BE2C (cell line): ENCODE measurements at places on chromosomes 7 and 10.
A peak's percentile ranks its signal among the peaks of the same experiment; 100 is the strongest.

DNA sequence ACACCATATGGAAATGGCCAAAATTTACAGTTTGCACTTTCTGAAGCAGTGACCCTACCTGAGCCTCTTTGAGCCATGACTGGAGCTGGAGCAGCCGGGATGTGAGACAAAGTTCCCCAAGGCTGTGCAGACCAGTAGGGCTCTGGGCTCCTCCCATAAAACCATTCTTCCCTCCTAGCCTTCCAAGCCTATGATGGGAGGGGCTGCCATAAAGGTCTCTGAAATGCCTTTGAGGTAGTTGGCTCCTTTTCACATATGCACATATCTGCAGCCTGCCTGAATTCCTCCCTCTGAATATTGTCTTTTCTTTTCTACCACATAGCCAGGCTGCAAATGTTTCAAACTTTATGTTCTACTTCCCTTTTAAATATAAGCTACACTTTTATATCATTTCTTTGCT lies 516.6 kb upstream of the POM121L12 start:
- no peak for DNase-seq

DNA sequence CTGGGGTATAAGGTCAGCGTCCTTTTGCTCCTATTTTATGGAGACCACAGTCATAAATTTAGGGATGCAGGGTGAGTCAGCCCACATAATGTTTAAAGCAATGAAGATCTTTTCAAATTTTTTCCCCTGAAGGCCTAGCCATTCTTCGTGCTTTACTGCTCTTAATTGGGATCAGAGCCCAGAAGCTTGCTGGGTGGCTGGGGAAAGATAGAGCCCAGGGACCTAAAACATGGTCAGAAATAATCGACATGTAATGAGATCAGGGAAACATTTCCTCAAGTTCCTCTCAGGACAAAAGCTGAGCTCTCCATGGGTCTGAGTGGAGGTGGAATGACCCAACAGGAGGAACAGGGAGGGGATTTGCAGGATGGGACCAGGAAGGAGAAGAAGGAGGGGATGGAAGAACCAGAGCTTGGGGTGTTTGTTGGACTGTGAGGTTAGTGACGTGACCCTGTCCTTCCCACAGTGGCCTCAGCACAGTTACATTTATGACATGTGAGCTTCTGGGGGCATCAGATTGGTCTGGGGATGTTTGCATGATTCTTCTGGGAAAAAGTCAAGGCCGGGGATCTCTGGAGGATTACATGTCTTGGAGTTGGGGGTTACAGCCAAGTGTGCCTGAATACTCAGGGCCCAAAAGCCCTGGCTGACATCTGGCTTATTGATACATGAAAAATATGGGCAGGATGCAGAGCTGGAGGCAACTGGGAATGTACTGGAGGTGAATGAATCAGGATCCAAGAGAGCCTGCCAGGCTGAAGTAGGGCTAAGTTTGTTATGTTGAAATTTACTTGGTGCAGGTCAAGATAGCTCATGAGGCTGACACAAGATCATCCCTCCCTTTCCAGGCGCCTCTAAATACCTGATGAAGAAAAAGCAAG lies 477.9 kb downstream of the RPS24 start:
- no peak for DNase-seq

- DNase-seq: peak; percentile 4
Measured at GRCh38 chr10:42987121-42987541, 89.7 kb upstream of the RET start.

DNA sequence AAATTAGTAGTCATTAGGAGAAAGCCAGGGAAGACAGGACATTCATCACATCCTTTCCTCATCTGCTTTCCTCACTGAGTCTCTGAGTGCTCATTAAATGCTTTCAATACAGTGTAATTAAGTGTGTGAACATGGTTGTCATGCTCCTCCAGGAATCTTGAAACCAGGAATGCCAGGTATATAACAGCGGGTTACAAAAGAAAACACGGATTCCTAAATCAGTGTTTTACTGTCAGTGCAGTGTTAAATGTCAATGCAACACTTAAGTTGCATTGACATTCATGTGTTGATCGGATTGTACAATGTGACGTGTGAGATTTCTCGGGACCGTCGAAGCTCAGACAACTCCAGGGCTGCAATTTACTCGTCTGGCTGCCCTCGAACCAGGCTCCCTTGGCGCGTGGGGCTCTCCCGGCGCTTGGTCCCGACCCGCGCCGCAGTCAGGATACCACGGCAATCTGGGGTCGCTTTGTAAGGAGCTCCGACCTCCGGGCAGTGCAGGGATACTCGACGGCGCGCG lies 455 bp upstream of the SPAG6 start:
- DNase-seq: no peak

DNA sequence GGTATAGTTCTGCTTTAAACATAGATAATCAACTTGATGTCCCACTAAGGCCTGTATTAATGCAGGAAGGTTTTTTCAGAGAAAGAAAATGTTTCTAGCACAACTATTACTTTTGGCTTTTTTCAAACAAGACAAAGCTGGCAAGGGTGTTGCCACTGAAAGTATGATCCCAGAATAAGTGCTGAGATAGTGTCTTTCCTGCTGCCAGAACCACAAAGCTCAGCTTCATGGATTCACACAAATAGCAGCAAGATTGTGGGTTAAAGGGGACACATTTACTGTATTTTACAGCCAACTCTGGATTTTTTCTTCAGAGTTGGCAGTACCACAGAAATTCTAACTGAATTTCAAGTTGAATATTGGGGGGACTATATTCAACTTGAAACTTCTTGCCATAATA lies 4.3 kb downstream of the NCOA4 start:
- no peak for DNase-seq

- no peak for DNase-seq
Measured at GRCh38 chr7:45591101-45591906, 17.1 kb downstream of the ADCY1 start.
